Cortex of kidney (tissue), 1 donor: ENCODE measurements at places on chromosomes 3 and 15.

DNA sequence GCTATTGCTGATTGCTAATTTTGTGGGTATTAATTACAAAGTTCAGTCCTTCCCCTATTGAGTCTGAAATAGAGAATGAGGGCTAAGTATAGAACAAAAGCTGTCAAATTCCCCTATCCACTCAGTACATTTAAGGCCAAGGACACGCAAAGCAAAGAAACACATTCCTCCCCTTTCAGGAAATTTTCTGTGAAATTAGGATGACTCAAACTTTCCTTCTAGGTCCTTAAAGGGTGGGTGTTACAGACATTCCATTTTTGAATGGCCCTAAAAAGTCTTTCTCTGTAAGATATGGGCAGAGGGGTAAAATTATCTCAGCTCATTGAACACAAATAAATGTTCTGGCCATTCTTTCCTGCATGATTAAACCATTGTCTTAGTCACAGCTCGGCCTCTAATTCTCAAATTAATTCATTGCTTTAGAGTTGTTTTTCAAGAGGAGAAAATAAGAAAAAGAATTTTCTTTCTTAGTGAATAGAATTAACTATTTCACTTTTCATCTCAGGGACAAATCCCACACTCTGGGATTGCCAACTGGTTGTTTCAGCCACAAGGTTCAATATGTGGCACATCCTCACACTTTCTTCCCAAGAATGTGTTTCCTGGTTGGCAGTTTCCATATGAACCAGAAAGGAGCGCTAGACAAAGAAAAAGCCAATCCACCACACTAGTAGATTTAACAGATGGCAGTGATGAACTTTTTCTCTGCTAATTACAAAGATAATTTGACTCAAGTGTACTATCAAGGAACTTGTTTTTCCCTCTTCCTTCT is 424.1 kb downstream of the ZNF385D start:
- DNase-seq, result no peak

DNA sequence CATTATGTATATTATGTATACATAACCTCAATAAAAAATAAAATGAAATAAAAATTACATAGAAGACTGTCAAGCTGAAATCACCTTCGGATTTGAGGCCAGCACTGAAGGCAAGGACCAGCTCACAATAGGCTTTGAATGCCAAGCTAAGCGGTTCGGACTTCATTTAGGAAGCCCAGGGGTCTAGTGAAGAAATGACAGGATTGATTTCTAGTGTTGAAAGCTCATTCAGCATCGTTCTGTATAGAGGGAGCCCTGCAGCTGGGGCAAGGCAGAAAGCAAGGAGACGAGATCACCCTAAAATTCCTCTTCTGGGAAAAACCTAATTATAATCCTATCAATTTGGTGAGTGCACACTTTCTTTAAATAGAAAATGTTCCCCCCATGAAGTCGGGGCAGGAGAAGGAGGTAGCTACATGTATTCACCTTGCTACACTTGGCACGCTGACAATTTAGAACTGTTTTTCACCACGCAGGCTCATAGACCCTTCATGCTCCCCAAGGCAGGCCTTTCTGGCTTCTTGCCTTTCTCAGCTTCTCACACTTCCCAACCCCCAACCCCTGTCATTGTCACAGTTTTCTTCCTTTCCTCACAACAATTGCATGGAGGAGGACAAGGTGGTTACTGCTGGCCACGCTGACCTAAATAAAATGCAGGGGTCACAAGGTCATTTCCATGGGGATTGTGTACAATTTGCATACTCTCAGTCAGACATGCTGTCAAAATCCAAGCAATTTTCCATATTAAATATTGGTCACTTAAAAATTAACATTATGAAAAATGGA is 44.4 kb upstream of the SSR3 start:
- no peak for DNase-seq

- no peak for DNase-seq
These were observed 266.1 kb downstream of the CGGBP1 start for GRCh38 chr3:87792534-87793336.

DNA sequence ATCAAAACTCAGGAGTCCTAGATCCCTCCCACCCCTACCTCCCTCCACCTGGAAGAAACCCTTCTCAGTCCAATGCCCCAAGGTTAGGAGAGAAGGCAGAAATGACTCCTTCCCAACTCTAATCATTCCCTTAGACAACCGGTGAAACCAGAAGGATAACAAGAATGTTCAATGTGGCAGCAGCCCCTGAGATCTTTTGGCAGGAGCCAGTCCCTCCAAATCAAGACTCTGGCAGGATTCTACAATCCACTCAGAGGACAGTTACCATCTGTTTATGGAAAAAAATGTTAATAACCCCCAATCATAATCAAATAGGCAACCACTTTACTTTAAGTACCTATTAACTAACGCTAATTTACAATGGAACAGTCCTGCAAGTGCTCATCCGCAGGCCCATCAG is 136.5 kb downstream of the NTRK3 start:
- no peak for DNase-seq

GRCh38 chr3:175270198-175270837 is 411.2 kb downstream of the NAALADL2 start:
- no peak for DNase-seq

DNA sequence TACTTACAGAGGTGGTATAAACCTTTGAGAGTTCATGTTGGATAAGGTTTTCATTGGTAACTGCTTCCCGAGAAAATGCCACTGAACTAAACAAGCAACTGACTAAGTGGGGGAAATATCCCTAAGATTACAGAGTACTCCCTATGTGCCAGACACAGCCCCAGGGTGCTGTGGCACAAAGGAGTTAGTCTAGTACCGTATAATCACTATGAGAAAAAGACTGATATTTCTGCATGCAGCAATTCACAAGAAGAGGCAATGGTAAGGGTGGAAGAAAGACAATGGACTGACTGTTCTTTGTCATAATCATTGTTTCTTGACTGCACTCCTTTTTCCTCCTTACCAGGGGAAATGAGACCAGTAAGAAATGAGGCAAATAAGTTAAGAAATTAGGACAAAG is 20.0 kb upstream of the SLC25A26 start:
- DNase-seq, result no peak

GRCh38 chr3:33032938-33033337 is 64.0 kb downstream of the GLB1 start:
- no peak for DNase-seq

GRCh38 chr15:58498821-58499580 is 67.2 kb downstream of the LIPC start:
- DNase-seq, result no peak

DNA sequence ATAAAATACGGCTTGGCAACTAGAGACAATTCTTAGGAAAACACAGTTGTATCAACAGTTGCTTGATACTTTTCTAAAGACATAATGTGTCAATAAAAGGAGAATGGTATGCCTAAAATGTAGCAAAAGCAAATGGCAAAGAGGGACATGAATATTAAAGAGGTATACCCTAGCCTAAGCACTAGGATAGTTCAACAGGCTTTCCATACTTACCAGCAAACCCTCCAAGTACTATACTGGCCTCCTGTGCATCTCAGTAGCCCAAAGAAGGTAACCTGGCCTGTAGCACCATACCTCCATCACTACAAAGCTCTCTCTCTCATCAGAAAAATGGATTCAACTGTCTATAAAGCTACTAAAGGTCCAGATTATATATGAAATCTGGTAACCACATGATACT is 7.5 kb downstream of the SETD2 start:
- no peak for DNase-seq
